ENCODE measurements at places on chromosomes 12 and 14.

DNA sequence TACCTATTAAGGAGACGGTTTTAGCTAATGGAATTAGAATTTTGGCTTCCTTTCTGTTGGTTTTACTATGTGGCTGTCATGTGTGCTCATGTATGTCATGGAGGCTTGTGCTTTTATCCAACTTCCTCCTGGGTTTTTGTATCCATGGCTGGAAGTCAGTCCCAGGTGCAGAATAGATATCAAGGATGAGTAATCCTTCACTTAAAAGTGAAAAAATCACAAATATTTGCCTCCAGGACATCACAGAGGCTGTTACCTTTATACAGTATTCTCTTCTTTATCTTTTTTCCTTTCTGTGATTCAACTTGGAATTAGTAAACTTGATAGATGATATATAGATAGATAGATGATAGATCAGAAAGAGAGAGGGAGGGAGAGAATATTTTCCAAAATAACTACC, 706.8 kb downstream of the GALC start:
- DNase-seq, result no peak

- no peak for DNase-seq
Observed at GRCh38 chr12:14086838-14087237, 105.4 kb upstream of the GRIN2B start.

DNA sequence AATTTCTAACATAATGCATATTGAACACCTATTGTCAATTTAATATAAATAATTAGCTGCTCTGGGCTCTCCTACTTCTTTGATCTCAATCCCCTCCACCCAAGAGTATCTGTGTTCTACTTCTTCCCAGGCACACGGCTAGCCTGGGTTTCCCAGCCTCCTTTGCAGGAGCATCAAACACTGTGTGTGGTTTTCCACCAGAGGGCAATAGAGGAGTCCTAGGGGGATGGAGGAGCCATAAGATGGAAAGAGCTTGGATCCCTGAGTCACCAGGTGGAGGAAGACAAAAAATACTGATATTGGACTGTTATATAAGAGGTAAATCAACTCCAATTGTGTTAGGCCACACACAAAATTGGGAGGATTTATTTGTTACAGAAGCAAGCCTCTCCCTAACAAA, 333.7 kb downstream of the GLT1D1 start:
- no peak for DNase-seq

- DNase-seq, result no peak
Observed at GRCh38 chr14:84237881-84238280, 1292.1 kb upstream of the FLRT2 start.

DNA sequence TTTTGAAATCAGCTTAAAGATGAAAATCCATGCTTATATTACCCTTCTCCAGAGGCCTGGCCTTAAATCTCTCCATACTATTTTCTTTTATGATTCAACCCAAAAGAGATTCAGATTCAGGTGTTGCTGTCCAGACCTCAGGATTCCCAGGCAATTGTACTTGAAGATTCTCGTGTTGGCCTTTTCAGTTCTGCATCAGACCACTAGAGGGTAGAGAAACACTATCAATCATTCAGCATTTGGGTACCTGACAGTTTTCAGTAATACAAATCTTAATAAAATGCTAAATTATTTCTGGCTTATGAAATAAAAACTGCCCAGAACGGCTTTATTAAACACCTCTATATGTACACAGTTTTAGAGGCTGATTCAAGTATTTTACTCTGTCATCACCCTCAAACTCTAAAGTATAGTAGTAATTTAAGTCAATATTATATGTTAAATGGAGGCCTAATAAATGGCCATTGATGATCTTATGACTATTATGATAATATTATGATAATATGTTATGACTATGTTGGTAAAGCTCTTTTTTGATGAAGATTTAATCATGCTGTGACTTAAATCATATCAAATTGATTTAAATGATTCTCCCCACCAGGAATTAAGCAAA, 301.1 kb downstream of the DUSP6 start:
- DNase-seq, result peak; percentile 75

GRCh38 chr12:10218021-10218420, 5.3 kb downstream of the GABARAPL1 start:
- no peak for DNase-seq

DNA sequence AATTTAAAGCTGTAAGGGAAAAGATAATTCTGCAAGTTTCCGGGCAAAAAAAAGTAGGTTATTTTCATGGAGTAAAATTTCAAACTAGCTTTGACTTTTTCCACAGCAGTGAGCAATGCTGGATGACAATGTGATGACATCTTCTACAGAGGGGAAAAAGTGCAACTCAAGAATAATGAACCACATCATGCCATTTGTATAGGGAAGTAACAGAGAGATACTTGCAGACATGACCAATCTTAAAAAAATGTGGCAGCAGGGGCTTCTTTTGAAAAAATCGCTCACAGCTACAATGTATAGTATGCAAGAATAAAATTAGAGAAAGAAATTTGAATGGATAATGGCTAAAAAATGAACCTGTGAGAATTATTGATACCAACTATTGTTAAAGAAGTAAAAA, 115.5 kb downstream of the DHRS2 start:
- DNase-seq, result no peak

DNA sequence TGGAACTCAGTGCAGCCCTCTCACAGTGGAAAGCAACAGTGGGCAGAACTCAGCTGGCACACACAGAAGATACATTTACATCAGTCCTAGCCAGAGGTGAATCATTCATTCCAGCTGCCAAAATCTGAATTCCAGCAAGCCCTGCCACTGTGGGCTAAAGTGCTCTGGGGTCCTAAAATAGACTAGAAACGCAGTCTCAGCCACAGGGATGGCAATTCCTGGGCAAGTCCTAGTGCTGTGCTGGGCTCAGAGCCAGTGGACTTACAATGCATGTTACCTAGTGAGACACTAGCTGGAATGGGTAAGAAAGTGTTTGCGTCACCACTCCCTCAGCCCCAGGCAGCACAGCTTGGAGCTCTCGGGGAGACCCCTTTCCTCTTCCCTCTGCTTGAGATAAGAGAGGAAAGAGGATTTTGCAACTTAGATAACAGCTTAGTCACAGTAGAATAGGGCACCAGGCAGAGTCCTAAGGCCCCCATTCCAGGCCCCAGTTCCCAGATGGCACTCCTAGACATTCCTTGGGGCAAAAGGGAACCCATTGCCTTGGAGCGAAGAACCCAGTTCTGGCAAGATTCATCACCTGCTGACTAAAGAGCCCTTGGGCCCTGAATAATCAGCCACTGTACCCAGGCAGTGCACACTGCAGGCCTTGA, 592.9 kb downstream of the FSCB start:
- DNase-seq, result no peak

DNA sequence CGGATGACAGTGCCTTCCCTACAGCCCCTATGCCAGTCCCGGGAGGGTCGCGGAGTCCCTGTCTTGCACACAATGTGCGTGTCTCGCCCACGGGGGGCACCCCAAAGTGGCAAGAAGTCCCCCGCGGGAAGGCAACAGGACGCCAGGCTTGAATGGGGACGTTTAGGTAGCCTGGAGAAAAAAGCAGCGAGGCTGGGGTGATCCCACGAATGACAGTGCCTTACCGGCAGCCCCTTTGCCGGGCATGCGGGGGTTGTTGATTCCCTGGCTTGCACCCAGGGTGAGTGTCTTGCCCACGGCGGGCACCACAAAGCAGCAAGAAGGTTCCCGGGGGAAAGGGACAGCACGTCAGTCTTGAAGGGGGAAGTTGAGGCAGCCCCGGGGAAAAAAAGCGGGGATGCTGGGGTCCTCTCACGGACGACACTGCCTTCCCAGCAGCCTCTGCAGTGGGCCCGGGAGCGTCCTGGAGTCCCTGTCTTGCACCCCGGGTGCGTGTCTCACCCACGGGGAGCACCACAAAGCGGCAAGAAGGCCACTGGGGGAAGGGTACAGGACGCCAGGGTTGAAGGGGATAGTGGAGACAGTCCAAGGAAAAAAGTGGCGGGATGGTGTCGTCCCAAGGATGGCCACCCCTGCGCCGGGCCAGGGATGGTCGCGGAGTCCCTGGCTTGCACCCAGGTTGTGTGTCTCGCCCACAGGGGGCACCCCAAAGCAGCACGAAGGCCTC, 156.8 kb upstream of the ALG10B start:
- DNase-seq, result no peak

- DNase-seq, result no peak
Observed at GRCh38 chr14:71246539-71246938, 339.3 kb downstream of the PCNX1 start.

- DNase-seq, result peak; percentile 51
Observed at GRCh38 chr12:107079172-107080011, 14.0 kb downstream of the CRY1 start.

DNA sequence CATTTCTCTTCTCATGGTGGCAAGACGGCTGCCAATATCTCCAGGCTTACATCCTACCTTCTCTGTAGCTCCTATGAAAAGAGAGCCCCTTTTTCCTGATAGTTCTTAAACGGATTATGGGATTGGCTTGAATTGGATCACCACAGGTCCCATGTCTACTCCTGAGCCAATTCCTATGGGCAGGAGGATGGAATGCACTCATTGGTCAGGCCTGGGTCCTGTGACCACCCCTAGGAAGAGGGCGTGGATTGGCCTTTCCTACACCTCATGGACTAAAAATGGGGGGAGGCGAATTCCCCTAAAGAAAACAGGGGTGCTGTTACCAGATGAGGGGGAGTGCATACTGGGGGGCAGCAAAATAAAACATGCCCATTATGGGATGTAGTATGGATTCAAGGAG, 108.8 kb downstream of the PTPN11 start:
- DNase-seq, result no peak

- DNase-seq, result no peak
Observed at GRCh38 chr12:124558313-124558712, 9.1 kb downstream of the NCOR2 start.

GRCh38 chr14:23653051-23653450, 16.9 kb downstream of the DHRS2 start:
- DNase-seq, result no peak

GRCh38 chr14:61179061-61179690, 102.0 kb downstream of the TMEM30B start:
- DNase-seq, result peak; percentile 91

GRCh38 chr14:22813145-22813544, 2.1 kb downstream of the SLC7A7 start:
- DNase-seq, result no peak

GRCh38 chr12:82124711-82125380, 233.3 kb downstream of the CCDC59 start:
- DNase-seq, result peak; percentile 77

DNA sequence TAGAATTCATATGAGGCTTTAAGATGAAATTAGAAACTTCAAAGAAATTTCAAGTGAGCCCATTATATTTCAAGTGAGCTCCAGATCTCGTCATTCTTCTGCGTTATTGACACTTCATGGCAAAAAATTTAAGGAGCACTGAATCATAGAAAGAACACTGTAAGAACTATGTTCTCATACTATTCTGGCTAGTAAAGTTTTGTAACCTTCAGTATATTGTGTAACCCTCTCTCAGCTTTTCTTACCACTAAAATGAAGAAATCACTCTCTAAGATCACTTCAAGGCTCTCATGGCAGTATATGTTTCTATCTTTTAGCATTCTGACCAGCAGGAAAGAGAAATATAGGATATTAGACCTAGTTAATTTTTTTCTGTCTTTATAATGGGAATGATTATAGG, 6.3 kb downstream of the GPHN start:
- DNase-seq, result no peak

- no peak for DNase-seq
Observed at GRCh38 chr14:101704140-101704539, 57.4 kb upstream of the PPP2R5C start.

GRCh38 chr12:109605016-109605415, 31.4 kb downstream of the MVK start:
- no peak for DNase-seq

GRCh38 chr12:94263905-94264561, 115.7 kb downstream of the PLXNC1 start:
- DNase-seq, result no peak

DNA sequence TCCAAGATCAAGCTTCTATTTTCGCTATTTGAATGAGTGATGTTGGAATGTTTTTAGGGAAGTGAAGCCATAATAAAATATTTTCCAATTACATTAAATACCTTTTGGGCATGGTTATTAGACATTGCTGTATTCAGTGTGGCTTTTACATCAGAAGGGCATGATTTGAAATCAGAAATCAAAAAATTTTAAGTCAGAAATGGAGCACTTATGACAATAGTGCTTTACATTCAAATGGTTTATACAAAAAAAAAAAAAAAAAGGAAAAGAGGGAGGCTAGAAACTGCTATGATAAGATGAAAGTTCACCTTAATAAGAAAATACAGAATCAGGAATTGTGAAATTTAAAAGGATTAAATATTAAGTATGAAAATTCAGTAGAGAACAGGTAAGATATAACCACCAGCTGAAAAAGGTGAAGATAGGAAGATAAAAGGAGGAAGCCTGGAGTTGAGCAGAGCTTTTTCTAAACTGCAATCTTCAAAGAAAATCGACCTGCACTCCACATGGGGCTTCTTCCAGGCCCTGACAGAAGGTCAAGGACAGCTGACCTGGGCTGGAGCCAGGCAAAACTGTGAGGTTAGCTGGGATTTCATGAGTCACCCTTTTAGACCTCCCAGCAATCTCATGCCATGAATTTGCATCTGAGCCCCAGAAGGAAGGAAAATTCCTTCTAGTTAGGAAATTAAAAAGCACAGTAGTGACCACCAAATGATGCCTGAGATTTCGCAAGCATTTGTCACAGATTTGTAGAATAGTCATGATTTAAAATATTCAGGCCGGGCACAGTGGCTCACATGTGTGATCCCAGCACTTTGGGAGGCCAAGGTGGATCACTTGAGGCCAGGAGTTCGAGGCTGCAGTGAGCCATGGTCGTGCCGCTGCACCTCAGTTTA, 23.4 kb upstream of the BMP4 start:
- DNase-seq, result peak; percentile 93

- peak; percentile 40 for DNase-seq
Observed at GRCh38 chr14:74333909-74334308, 14.4 kb upstream of the VRTN start.

DNA sequence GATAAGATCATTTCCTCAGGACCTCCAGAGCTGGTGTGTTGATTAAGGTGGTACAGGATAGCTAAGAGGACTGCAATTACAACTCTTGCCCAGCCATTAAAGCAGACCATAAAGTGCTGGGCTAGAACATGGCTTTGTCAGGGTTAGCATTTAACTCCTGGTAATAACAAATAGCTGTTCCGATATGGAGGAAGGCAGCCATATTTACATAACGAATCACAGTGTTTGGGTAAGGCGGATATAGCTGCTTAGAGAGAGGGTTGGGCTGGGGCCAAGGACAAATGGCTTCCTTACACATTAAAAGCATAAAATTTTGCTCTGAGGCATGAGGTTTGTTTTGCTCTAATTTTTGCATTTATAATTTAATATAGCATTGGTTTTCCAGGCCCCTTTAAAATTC, 297.7 kb upstream of the DDHD1 start:
- DNase-seq, result peak; percentile 56

Data from renal cortical epithelial cell (primary cell).